ENCODE measurements at places on chromosomes 16 and 17.
A peak's percentile ranks its signal among the peaks of the same experiment; 100 is the strongest.

GRCh38 chr16:35352431-35352830, 1893.0 kb downstream of the TP53TG3F start:
- no peak for DNase-seq

DNA sequence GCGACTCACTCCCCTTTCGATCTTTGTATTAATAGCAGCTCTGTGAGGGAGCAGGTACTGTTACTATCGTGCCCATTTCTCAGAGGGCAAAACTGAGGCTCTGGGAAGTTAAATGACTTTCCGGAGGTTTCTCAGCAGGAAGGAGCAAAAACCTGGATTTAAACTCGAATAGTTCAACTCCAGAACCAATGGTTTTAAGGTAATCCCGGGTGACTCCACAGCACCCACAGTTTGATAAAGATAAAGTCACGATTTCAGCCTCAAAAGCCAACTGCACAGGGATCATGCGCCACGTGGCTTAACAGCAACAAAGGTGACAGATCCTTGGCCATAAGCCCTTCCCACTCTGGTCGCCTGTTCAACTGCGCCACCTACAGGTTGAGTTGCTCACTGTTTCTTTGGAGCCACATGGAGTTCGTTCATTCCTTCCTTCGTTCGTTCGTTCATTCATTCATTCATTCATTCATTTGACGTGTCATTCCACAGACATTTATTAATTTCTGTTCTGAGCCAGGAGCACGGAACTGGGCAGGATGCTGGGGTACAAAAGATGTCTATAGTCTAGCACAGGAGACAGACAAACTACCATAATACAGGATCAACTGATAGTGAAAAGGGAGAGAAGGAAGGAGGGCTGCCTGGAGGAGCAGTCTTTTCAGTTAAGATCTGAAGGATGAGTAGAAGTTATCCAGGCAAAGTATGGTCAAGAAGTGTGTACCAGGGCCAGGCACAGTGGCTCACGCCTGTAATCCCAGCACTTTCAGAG, 134.8 kb downstream of the HS3ST2 start:
- peak; percentile 45 for DNase-seq

DNA sequence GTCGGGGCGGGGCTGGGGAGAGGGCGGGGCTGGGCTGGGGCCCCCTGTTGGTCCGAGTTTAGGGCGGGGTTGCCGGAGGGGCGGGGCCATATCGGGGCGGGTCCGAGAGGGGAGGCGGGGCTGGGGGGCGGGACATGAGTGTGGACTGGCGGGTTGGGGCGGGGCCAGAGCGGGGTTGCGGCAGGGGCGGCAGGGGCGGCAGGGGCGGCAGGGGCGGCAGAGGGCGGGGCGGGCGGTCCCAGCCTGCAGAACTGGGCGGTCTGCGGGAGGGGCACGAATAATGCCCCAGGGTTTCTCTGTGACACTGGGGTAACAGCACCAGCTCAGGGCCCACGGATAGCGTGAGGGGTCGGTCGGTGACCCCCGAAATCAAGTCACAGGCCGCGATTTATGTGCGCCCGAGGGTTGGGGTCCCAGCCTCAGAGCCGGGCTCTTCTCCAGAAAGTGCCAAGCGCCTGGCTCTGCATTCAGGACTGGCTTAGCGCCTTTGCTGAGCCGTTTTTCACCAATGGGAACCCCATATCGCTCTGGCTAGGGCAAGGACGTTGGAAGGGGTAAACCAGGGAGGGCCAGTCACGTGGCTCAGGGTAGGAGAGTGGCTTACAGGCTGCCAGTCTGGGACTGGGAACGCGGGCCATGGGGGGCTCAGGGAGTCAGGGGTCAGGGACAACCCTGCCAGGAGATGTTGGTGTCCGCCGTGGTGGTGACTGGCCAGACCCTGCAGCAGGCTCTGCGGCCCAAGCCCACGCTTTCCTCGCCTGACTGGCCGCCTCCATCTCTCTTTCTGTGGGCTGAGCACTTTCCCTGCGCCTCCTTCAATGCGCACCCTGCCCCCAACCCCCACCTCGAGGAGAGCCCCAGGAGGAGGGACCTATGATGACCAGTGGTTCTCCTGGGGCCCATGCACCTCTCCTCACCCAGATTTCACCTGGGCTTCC, 1.2 kb upstream of the METTL26 start:
- DNase-seq, result peak; percentile 86

- no peak for DNase-seq
These were observed 14.7 kb upstream of the ZCCHC14 start for GRCh38 chr16:87507351-87508069.

DNA sequence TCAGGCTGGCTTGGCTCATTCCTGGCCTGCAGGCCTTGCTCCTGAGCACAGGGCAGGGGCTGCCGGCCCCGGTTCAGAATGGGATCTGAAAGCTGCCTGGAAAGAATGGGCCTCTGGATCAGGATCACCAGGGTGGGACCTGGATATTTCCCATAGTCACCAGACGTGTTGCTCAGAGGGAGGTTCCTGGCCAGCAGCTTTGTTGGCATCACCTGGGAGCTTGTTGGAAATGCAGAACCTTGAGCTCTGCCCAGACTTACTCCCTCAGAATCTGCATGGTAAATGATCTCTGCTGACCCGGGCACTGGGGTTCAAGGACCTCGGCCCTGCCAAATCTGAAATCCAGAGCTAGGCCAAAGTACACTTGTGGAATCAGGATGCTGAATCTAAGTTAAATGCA, 29.5 kb upstream of the MED9 start:
- no peak for DNase-seq

GRCh38 chr17:82399041-82399441, 19.1 kb upstream of the HEXD start:
- DNase-seq, result peak; percentile 99
